ENCODE measurements at places on chromosomes 4 and X.

DNA sequence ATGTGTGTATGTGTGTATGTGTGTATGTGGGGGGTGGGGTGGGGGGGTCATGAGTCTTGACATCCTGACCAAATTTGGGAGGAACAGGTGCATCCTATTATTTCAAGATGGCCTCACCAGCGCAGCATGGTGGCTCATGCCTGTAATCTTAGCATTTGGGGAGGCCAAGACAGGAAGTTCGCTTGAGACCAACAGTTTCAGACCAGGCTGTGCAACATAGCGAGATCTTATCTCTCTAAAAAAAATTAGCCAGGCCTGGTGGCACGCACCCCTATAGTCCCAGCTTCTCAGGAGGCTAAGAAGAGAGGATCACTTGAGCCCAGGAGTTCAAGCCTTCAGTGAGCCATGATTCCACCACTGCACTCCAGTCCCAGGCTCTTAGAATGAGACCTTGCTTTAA is 47.0 kb upstream of the DHRSX start:
- no peak for DNase-seq

DNA sequence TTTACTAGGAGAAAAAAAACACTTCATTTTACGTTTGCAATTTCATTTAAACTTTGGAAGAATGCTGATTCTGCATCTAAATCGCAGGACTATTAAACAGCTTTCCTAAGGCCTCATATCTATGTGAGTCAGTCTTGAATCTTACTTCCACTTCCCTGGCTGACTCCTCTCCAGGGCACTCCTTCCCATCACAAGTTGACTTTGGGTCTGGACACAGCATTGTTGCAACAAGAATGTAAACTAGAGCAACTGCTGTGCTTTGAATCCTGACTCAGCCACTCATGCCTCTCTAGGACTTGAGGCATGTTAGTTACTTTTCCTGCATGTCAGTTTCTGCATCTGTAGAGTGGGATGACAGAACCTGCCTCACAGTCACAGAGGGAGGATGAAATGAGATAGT is 413.8 kb downstream of the FAT4 start:
- DNase-seq: no peak

DNA sequence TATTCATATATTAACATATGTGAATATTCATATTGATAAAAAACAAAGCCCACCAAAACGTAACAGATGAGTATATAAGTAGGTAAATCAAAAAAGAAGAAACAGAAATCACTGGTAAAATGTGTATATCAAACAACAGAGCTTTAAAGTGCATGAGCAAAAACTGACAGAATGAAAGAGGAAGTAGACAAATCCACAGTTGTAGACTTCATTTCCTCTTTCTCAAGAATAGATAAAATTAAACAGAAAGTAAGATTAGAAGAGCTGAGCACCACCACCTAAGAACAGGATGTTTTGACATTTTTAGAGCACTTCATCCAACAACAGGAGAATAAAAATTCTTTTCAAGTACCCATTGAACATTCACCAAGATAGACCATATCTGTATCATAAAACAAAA is 64.6 kb downstream of the CNKSR2 start:
- peak; percentile 23 for DNase-seq

DNA sequence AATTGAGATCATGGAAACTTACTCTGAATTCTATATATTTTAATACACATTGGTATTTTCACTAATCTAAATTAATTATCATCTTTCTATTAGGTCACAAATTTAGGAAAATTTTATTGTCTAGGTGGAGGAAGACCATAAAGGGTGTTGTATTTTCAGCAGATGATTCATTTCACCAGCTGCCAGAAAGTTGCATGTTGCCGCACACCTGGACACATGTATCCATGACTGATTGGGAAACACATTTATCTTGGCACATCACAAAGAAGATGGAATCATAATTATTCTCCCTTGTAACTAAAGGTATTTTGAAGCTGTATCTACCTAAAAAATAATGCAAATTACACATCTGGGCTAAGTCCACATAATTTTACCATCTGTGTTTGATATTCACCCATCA is 33.1 kb downstream of the SLC7A11 start:
- no peak for DNase-seq

DNA sequence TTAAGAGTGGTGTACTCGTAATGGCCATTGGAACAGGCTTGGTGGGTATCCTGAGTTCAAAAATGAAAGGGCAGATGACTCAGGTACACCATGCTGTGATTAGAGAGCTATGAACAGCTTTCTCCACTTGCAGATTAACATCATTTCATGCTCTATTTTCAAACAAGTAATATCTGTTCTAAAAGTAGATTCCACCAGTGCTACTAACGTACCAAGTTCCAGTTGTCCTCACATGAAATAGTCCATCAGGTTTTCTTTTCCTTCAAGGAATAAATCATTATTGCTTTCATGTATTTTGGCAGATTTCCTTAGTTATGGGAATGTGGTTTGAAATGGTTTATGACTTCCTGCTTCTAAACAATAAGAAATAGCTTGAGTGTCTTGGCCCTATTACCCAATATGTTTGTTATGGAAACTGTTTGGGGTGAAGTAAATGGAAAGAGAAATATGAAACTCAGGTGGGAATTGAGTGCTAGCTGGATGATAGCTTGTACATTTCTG is 49.9 kb downstream of the PCDH7 start:
- DNase-seq: no peak
